ENCODE measurements at places on chromosomes 7 and 10.

DNA sequence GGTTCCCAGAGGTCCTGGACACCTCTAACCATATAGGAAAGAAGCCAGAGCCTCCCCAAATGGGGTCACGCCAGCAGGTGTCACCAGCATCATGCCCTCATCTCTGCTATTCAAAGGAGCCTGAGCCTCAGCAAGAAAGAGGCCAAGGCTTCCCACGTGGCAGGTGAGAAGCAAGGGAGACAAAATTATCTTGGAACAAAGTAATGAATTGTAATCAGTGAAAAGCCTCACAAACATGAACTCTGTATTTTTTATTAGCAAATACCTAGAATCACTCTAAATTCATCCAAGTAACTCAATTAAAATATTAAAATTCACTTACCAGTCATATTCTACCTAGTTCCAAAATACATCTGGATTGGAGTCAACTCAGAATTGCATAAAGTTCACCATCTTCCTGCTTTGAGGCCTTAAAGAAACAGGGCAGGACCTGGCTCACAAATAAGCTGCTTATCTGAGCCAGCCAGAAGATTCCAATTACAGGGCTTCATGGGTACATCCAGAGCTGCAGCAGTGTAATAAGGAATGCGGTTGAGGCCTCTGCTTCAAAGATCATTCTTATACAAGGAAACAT, 68.7 kb downstream of the SGMS1 start:
- DNase-seq, result no peak

GRCh38 chr10:44571701-44572100, 186.8 kb upstream of the CXCL12 start:
- no peak for DNase-seq

- DNase-seq, result no peak
Observed at GRCh38 chr7:150407588-150408392, 28.7 kb downstream of the ZNF775 start.

GRCh38 chr10:122802282-122802681, 43.4 kb downstream of the CUZD1 start:
- DNase-seq, result no peak

GRCh38 chr10:17523917-17524316, 69.5 kb upstream of the ST8SIA6 start:
- no peak for DNase-seq

GRCh38 chr7:129438839-129439651, 4.8 kb downstream of the STRIP2 start:
- DNase-seq, result no peak

GRCh38 chr7:23471106-23471859, 992 bp upstream of the IGF2BP3 start:
- no peak for DNase-seq

DNA sequence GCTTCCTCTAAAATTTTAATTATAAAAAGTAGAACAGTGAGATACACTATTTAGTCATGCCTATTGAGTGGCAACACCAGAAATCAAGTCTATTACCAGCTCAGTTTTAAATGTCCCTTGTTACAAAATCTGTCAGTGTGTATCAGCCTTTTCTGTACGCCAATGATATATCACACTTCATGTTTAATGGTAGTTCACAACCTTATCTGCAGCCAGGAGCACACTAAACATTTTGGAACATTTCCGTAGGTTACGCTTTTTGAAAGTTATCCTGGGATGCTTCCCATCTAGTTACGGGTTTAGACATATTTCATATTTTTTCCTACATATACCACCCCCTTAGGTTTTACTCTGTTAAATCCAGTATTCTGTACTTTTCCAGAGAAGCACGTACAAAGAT, 5.4 kb downstream of the HNRNPA2B1 start:
- DNase-seq, result no peak

DNA sequence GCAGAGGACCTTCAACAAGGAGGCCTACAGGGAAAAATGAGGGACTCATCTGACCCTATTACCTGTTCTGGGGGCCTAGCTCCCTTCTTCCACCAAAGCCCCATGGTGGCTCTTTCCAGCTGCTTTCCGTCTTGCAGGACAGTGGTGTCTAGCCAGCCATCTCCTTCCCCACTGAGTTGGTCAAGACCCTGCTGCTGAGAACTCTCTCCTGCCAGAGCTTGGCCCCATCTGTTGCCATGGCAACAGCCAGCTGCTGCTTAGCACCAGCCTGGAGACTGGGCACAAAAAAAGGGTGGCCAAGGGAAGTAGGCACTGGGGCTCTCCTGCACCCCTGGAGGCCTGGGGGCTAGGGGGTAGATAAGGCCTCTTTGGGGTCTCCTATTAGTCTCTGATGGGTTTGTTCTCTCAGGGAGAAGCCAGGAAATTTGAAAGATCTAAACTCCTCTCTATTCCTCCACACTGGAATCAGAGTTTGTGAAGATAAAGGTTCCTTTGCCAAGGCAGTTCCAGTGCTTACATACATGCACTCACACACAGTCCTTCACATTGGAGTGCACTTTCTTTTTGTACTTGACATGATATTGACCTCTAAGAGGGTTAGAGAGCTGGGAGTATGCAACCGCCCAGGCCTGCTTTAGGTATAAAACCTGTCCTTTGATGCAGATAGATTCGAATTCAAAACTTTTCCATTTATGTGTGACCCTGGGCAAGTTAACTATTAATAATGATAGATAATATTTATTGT, 15.8 kb downstream of the TSPAN33 start:
- no peak for DNase-seq

DNA sequence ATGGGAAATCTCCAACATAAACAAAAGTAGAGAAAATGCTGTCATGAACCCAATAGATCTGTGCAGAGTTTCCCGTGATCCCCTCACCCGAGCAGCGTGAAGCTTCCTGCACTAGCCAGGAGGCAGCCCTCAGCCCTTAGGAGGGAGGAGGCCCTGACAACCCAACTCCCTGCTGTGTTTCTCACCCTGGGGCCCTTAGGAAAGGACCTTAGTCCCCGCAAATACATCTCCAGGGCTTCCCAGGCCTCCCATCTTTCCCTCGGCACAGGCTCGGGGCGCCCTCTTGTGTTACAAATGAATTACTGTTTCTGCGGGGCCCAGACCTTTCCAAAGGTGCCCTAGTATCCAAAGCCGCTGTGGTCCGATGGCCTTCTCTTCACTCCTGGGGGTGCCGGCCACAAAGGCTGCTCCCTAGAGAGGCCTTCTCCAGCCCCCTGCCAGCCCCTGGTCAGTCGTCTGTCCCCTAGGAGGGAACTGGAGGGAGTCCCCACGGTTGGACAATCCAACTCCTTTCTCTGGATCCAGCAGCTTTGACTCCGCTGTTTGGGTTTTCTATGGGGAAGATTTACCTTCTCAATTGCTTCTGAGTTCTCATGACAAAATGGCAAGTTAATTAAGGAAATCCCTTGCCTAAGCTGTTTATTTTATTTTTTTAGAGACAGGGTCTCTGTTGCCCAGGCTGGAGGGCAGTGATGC, 49.9 kb upstream of the SH2B2 start:
- peak; percentile 17 for DNase-seq

DNA sequence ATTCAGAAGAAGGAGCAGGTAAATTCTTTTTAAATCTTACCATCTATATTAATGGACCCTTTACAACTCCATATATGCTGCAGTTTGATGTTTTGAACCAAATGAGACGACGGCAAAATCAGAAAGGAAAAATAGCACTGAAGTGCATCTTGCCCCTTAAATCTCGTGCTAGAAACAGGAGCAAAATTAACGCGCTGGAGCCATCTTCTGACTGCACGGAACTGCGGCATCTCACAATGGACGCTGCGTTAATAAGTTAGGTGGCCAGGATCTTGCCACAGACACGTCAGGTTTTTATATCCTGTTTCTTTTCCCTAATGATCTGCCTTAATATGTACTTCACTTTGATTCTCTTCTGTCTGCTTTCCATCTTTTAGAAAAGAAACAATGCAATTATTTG, 354.5 kb downstream of the TFEC start:
- no peak for DNase-seq

DNA sequence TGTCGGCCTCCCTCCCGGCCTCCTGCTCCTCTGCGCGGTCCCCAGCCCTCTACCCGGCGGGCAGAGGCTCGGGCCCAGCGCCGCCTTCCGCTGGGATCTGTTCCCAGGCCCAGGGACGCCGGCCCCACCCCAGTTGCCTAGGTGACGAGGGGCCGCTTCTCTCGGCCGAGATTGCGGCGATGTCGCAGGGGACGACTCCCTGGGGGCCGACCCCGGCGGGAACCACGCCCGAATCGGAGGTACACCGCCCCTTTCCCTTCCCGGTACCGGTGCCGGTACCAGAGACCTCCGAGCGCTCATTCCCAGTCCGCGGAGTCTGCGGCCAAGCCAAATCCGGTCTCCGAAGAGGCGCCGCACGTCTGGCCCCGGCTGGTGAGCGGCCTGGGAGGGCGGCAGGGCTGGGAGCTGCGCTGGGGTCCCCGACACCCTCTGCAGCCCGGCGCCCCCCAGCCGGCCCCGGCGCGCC, at the start of gene CABCOCO1:
Gene CABCOCO1, plus strand, starts transcription at position 136 of the 466 bp plus-strand sequence. Its CDS starts 44 bp downstream, at position 180.
- DNase-seq, result no peak

DNA sequence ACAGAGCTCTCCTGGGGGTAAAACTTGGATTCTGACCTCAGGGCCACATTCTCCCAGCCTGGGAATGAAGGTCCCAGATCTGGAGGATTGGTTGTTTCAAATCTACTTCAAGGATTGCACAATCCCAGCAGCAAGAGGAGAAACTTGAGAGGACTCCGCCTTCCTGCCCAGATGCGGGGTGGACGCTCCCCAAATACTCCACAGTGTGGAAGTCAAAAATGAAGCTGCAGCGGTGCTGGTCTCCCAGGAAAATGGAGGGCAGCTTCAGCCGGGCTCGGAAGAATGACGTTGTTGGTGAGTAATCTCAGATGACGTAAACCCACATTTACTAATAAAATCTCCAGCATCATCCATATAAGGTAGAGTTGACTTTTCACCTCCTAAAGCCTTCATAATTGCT, 31.5 kb upstream of the PPP2R2D start:
- no peak for DNase-seq

GRCh38 chr10:88793712-88794299, 8.7 kb upstream of the LIPM start:
- no peak for DNase-seq

DNA sequence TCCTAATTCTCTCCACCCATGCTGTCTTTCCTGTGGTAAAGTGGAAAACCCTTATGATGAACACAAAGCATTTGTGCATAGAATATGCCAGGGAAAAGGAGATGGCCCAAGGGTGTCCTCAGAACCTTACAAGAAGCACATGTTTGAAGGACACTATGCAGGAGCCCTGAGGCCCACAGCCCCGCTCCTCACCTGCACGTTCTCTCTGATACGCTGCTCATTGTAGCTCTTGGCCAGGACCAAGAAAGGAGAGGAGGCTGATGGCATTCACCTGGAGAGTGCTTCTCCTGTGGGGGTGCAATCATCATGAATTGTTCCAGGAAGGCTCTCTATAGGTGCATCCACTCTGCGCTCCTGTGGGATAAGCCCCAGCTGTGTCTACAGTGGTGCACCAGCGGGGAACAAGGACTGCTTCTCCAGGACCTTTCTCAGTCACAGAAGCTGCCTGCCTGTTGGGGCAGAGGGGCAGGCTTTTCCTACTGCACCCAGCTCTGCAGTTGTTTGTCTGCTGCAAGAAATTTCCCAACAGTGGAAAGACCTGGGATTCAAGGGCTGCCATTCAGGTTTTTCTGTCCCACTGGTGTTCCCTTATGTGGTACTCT, 19.9 kb downstream of the AKR1C2 start:
- no peak for DNase-seq

GRCh38 chr7:84547331-84547730, 352.7 kb upstream of the SEMA3A start:
- no peak for DNase-seq

- DNase-seq, result no peak
Observed at GRCh38 chr7:142413280-142414000, 155.6 kb upstream of the PRSS58 start.

DNA sequence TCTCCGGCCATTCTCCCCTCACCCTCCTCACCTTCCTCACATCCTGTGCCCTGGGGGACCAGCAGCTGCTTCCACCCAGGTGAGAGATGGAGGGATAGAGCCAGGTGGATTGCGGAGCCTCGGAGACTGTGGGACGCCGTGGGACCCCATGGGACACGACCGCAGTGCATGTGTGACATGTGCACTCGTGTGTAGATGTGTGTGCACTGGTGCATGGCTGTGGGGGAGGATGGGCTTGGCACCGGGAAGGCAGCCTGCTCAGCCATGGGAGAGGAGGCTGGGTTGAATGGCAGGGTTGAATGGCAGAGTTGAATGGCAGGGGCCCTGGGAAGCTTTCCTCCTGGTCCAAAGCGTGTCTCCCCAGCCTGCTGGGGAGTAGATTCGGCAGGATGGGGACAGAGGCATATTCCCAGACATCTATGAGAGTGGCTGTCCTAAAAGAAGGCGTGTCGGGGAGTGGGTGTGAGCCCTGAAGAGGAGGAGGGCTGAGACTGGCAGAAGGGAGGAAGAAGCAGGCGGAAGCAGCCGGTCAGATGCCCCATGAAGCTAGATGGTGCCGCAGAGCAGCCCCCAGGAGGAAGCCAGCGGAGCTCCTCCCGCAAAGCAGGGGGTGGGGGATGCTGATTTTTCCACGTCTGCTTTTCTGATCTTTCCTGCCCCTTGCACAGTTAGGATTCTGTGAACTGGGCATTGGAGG, 815 bp downstream of the GIMAP8 start:
- DNase-seq, result peak; percentile 38

GRCh38 chr10:34137955-34138354, 677.1 kb downstream of the PARD3 start:
- no peak for DNase-seq

DNA sequence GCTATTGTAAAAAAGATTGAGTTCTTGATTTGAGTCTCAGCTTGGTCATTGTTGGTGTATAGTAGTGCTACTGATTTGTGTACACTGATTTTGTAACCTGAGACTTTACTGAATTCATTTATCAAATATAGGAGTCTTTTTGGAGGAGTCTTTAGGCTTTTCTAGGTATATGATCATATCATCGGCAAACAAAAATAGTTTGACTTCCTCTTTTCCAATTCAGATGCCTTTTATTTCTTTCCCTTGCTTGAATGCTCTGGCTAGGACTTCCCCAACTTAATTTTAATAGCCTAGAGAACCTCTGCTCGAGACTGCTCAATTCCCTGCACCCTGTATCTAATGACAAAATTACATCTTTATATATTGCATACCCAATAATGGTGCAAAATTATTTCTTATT, 154.4 kb downstream of the CCDC7 start:
- no peak for DNase-seq

- peak; percentile 54 for DNase-seq
Observed at GRCh38 chr7:1922071-1922869, 252.2 kb downstream of the ELFN1 start.

Data from activated T-cell treated with anti-CD3 and anti-CD28 coated beads for 4 hours (primary cell).